ENCODE measurements at places on chromosomes 11 and 22.

DNA sequence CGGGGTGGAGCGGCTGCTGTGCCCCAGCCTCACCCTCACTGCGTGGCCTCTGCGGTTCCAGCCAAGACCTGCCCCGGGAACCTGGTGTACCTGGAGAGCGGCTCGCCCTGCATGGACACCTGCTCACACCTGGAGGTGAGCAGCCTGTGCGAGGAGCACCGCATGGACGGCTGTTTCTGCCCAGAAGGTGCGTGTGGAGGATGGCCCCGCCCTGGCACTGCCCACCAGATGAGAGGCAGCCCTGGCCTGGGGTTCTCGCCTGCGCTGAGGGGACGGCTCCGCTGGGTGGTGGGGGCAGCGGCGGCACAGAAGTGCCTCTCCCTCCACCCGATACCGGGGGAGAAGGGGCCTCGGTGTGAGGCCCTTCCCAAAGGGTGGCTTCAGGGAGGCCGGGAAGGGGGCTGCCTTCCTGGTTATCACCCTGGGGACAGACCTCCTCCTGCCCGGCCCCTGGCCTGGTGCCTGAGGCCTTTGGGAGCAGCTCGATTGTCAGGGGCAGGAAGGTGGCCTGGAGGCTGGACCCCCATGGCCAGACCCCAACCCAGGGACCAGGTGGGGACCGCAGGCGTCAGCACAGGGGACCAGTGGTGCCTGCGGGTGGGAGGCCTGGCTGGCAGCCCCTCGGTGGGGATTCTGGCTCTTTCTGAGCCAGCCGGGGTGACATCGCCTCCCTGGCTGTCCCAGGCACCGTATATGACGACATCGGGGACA is 7.1 kb downstream of the MUC2 start:
- no peak for DNase-seq

- DNase-seq = no peak
Observed at GRCh38 chr11:60396799-60397198, 540 bp downstream of the MS4A14 start.

DNA sequence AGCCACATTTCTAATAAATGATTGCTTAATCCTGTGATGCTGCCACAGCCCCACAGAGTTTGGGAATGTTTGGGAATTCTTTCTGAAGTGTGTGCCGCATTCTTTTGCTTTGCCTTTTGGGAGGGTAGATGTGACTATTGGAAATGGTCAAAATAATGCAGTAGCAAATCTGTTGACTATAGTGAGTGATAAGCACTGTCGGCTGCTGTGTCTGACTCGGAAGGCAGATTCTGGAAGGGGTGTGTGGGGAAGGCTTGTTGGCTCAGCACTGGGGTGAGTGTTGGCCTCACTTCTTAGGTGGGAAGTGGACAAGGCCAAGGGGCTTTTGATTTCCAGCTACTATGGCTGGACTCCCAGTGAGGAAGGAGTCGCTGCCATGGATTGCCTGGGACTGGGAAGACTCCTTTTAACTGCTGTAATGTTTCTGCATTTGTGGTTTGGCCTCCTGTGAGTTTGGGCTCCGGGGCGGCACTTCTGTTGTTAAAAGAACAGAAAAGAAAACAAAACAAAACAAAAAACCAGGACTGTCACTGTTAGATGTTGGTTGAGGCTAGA is 20.1 kb downstream of the ZBTB16 start:
- peak; percentile 54 for DNase-seq

DNA sequence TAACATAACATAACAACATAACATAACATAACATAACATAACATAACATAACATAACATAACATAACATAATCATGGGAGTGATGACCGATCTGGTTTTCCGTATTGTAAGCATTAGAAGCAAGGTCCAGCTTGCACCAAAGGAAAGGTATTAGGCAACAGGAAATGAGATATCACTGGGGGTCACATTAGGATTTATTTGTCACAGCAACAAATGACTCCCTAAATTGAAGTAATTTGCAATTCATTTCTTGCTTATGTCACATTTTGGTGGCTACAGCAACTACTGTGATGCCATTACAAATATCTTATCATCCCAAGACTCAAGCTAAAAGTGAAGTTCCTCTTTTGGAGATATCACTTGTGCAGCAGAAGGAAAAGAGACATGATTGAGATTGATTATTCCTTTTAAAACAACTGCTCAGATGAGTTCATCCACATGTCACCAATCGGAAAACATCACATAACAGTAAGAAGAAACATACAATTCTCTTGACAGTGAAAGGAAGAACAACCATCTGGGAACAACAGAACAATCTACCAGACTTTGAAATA is 1331.1 kb upstream of the RAG2 start:
- no peak for DNase-seq

Data from brain pericyte (primary cell).